ENCODE measurements at places on chromosomes 5 and 9.

GRCh38 chr9:83622433-83622938 lies 457 bp upstream of the IDNK start:
- DNase-seq, result no peak

DNA sequence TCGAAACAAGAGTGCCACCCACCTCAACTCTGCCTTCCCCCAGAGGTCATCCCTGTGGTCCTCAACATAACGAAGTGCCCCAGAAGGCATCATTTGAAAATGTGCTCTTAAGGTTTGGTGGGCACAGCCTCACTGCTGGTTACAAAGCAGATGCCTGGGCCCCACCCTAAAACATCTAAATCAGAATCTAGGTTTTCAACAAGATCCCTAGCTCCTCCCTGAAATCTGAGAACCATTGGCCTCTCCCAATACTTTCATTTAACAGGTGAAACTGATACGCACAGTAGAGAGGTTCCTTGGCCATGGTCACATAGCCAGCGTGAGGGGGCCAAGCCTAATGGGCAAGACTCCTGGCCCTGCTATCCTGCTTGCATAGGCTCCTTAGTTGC lies 376.2 kb upstream of the CLINT1 start:
- no peak for DNase-seq

DNA sequence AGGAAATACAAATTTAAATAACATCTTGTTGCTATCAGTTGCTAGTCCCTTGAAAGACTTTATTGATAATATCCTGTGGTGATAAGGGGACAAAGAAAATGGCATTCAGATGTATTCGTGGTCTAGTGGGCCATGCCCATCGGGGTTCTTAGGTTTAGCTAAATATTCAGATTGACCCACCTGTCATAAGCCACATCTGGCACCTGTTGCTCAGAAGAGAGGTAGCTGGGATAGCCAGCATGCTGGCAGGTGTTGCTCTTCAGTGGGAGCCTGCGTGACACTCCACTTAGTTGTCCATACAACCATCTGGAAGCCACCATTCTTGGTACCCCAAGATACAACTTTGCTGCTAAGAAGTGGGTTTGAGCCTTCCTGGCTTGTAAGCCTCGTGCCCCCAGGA lies 36.7 kb downstream of the F2RL2 start:
- DNase-seq, result no peak

DNA sequence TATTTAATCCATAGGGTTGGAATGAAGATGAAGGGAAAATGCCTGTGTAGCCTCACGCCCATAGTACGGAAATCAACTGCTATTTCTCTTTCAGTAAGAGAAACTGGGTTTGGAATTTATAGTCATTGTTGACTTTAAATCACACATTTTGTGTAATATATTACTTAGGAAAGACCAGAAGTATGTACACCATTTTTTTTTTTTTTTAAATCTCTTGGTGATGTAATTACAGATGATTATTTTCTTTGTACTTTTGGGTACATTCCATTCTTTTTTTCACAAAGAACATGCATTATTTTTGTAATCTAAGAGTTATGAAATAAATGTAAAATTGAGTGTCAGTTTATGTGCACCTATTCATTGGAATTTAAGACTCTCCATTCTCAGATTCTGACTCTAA lies 45.7 kb downstream of the POC5 start:
- DNase-seq, result no peak

DNA sequence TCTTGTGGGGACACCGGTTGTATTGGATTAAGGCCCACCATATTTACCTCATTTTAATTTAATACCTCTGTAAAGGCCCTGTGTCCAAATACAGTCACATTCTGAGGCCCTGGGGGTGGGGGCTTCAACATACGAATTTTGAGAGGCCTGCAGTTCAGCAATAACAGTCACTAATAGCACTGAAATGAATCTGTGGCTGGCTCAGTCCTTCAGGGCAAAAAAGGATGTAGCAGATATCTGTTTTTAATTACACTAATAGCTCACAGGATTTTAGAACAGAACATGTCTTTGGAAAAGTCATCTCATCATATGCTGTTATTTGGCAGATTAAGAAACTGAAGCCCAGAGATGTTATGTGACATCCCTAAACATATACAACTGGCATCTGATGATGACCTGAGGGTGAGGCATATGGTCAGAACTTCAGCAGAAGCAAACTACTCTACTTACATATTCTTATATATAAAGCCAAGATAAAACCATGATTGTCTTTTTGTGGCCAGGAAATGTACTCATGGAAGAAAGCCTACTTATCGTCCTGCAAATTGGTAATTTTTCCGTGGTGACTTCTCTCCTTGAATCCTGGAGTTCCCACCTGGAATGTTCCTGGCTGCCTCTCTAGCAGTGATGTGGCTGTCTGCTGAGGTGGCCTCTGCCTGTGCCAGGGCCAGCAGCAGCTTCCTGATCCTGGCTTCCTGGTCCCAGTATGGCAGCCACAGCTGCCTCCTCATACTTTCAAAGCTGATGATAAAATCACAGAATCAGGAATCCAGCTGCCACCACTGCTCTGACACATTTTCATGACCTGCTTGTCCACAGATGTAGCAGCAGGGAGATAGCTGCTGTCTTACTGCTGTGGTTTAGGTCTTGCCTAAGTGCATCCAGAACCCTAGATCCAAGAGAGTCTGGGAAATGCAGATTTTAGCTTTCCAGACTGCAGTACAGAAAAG lies 72.1 kb upstream of the ANKRD55 start:
- DNase-seq, result no peak

DNA sequence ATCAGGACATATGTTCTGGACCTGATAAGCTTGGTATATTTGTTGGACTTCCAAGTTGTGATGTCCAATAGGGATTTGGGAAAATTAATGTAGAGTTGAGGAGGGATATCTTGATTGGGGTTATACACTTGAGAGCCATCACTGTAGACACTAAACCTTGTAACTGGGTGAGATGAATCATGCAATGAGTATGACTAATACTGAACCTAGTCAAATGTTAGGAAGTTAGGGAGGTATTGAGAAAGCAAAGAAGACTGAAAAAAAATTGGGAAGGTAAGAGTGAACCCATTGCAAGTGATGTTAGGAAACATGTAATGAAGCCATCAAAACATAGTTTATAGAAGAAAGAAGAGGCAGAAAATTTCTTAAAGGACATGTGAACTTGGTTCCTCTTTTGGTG lies 668.4 kb upstream of the CDH9 start:
- no peak for DNase-seq

DNA sequence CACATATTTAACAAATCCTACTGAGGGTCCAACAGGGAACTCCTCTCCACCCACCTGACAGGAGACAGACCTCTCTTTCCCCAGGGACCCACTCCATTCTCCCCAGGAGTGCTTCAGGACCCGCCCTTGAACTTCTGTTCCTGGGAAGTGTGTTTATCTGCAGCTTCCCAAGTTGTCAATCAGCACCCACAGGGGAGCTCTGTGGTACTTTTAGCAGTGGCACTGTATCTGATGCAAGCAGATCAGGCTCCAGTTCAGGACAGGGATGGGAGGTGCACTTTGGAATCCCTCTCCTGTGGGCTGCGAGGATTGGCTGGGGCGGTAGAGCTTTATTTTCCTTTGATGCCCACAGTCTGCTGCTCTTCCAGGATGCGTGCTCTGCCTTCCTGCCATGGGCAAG lies 8.7 kb downstream of the GALNT10 start:
- DNase-seq, result no peak

DNA sequence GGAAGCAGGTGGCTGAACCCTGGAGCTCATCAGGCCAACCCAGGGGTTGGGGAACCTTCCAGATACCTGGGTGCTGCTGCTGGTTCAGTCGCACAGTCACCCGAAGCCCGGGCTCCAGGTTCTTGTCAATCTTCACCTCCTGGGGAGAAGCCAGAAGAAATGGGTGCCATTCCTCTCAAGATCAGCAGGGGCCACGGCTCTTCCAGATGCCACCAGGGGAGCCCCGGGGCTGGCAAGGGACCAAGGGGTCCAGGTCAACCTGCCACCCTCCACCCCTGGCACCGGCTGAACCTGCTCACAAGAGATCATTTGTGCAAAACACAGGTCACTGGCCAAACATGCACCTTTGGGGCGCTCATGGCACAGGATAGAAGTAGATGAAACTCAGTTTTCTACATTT lies 4.7 kb downstream of the SPOUT1 start:
- DNase-seq, result no peak

DNA sequence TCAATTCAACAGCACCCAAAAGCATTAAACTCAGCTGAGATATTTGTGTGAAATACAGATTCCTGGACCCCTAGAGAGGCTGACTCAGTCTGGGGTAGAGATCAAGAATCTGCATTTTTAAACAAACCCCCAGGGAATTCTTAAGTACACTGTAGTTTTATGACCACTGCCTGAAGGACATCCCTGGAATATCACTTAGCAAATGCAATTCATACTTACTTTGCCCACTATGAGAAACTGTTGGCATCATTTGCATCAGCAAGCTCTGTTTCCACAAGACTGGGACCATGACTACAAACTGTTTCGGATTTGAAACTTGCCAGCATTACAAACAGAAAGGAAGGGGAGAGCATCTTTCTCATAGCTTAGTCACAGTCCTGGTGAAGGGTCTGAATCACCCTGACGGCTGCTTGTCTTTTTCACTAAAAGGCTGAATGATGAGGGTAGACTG lies 63.7 kb downstream of the MLLT3 start:
- no peak for DNase-seq

GRCh38 chr5:89282554-89283510 lies 399.8 kb upstream of the MEF2C start:
- no peak for DNase-seq

DNA sequence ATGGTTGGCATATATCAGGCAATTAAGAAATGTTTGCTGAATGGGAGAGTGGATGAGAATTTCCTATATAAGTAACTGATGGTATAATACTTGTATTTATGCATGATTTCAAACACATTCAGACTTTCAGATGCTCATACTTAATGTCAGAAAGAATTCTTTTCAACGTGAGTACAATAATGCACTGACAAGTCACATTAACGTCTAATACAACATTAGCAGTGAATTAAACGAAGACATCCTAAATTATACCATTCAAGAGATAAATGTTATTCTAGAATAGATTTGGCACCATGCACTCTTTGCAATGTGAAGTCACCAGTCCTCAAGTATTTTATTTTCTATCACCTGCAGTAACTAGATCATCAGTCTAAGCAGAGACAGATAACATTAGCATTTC lies 712.9 kb downstream of the TLE1 start:
- no peak for DNase-seq

- no peak for DNase-seq
Observed at GRCh38 chr5:128300181-128300580, 216.6 kb downstream of the SLC12A2 start.

GRCh38 chr9:113652355-113653152 lies 189.0 kb downstream of the RGS3 start:
- no peak for DNase-seq

DNA sequence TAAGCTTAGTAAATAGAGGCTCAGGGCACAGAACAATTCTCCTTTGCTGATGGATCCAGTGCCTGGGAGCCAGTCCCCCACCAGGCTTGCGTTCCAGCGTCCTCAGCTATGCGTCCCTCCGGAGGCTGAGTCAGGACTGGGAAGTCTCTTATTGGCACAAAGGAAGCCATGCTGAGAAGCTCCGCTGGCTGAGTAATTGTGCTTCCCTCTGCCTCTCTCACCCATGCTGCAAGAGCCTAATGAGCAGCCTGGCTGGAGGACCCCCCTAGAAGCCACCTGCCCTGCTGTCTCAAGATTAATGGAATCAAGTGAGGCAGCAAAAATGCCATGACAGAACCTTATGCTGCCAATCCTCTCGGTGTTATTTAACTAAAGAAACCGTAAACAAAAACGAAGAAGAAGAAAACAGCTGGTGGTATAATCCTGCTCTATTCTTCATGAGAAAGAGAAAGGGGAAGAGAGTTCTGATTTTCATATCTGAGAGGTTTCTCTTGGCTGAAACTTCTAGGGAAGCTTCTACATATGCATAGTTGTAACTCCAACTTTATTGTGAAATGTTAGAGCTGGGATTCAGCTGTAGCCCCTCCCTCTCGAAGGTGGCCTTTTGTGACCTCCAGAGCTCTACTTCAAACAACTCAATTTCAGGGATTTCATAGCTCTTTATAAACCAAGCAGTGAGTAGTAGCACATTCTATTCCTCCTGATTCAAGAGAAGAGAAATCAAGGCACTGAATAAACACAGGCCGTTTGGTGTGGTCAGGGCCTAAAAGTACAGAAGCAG lies 185.4 kb upstream of the SEMA6A start:
- no peak for DNase-seq

DNA sequence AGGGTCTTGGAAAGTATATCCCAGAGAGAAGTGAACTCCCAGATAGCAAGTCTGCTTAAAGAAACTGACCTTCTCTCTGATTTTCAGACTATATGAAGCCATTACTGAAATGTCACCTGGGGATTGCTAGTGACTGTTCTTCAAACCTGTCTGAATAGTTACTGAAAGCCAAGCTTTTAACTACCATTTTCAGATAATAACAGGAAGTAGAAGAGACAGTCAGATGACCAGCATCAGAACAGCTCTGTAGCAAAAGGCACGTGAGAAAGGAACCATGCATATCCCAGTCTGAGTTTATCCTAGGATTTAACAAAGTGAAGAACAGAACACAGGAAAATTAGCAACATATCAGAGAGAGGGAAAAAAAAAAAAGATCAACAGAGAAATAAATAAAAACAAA lies 74.9 kb upstream of the SELENOP start:
- no peak for DNase-seq

GRCh38 chr5:176870110-176870591 lies 29.0 kb downstream of the HK3 start:
- peak; percentile 25 for DNase-seq

- no peak for DNase-seq
Observed at GRCh38 chr5:156473269-156473908, 146.4 kb downstream of the SGCD start.

DNA sequence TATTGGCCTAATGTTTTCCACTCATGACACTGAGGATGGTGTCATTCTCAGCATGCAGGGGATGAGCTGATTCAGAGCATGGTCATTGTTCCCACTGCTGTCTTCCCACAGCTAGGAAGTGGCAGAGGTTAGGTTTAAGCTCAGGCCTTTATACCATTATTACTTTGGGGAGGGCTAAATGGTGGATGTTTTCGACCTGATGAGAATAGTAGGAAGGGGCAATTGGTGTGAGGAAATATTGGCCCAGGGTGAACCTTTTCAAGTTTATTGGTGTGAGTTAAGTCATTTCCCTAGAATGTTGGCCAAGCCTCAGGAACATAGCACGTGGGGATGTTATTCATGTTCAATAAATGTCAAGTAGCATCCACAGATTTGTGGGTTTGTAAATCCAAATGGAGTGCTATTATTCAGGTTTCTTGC lies 59.6 kb downstream of the ARHGAP26 start:
- no peak for DNase-seq

GRCh38 chr5:2634399-2635176 lies 116.9 kb downstream of the IRX2 start:
- no peak for DNase-seq

DNA sequence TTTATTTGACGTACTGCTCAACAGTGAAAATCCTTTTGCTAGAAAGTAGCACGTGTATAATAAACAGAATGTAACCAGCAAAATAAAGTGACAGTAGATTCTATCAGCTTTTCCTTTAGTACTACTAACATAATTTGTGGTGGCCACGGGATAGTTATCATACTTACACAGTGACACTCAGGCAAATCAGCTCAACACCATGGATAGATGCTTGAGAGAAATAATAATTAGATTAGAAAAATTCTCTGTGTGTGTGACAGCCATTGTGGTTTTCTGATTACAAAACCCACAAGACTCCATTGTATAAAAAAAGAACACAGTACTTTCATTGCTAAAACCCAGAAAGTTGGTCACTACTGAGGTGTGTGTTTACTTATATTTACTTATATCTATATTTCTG lies 101.1 kb downstream of the MUSK start:
- no peak for DNase-seq

Data from midbrain (tissue), 1 donor.